T-cell (primary cell): ENCODE measurements at places on chromosomes 5 and 9. TPM values are rescaled to one million over a fixed set of nuclear protein-coding genes. Genes with fewer than 3 reads are reported as not detected.

- DNase-seq = no peak
- no peaks in the 10 kb centered on the region for H3K4me1 ChIP-seq
- no peaks in the 10 kb centered on the region for H3K27me3 ChIP-seq
- H3K4me3 ChIP-seq = no peak overlapping the region
- no peak overlapping the region for H3K27ac ChIP-seq
- H3K36me3 ChIP-seq = no peaks in the 10 kb centered on the region
Observed at GRCh38 chr5:10455277-10455670, 13.6 kb downstream of the ROPN1L start.

DNA sequence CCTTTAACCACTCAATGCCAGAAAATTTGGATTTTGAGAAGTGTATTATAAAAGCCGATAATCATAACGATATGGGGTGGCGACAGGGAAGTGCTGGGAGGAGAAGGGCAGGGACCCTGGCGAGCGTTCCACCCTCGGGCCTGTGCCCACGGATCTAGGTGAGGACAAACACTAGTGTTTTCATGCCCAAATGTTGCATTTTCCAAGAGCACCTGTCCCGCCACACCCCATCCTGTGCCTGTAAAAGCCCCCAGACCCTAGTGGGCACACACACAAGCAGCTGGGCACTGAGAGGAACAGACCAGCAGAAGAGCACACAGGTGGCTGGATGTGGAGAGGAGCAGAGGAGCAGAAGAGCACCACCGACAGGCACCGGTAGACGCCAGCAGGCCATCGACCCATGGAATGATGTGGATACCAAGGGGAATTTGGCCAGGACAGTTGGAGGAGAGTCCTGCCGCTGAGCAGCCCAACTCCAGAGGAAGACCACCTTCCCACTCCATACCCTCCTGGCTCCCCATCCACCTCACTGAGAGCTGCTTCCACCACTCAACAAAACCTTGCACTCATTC is 315.0 kb downstream of the EDIL3 start:
- no peaks in the 10 kb centered on the region for H3K4me1 ChIP-seq
- no peak overlapping the region for H3K4me3 ChIP-seq
- no peaks in the 10 kb centered on the region for H3K36me3 ChIP-seq
- no peak for DNase-seq

DNA sequence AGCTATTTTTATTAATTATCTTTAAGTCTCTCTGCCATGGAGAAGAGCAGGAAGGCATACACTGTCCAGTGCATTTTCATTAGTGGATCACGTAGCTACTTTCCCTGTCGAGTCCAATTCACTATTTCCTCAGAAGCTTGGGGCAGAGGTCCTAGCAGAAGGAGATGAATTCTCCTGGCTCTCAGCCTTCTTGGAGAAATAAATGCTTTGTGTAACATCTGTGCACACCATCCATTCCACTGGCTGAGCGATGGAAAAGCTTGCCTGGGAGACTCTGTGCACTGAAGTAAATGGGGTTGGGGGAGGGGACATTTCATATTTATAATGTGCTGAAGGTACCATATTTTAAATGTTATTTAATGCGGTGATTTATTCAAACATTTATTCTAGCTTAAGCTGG is 23.4 kb downstream of the PROP1 start:
- no peak overlapping the region for H3K4me3 ChIP-seq
- DNase-seq = no peak
- H3K36me3 ChIP-seq = no peaks in the 10 kb centered on the region
- H3K27ac ChIP-seq = no peak overlapping the region
- H3K4me1 ChIP-seq = no peaks in the 10 kb centered on the region
- peaks cover 4% of the 10 kb centered on the region for H3K27me3 ChIP-seq

DNA sequence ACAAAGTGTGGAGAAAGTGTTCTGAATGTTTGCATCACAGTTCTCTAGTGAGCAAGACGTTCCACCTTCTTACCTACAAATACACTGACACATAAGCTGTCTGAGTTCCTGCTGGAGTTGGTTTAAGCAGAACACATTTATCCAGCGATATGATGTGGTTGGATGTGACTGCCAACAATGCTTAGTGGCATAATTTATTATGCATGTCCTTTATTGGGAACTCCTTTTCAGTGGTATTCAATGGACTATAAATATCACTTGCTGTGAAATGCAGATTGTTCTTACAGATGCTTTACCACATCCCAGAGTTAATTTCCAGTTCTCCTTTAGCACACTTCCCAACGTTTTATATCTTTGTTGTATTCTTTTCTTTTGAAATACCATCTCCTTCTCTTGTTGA is 222.2 kb downstream of the LURAP1L start:
- no peaks in the 10 kb centered on the region for H3K27me3 ChIP-seq
- H3K27ac ChIP-seq = no peak overlapping the region
- no peaks in the 10 kb centered on the region for H3K4me1 ChIP-seq
- H3K36me3 ChIP-seq = no peaks in the 10 kb centered on the region
- no peak overlapping the region for H3K4me3 ChIP-seq

- no peaks in the 10 kb centered on the region for H3K36me3 ChIP-seq
- no peak overlapping the region for H3K27ac ChIP-seq
- H3K4me3 ChIP-seq = no peak overlapping the region
- no peaks in the 10 kb centered on the region for H3K4me1 ChIP-seq
Observed at GRCh38 chr5:95163079-95163478, 121.8 kb downstream of the MCTP1 start.

DNA sequence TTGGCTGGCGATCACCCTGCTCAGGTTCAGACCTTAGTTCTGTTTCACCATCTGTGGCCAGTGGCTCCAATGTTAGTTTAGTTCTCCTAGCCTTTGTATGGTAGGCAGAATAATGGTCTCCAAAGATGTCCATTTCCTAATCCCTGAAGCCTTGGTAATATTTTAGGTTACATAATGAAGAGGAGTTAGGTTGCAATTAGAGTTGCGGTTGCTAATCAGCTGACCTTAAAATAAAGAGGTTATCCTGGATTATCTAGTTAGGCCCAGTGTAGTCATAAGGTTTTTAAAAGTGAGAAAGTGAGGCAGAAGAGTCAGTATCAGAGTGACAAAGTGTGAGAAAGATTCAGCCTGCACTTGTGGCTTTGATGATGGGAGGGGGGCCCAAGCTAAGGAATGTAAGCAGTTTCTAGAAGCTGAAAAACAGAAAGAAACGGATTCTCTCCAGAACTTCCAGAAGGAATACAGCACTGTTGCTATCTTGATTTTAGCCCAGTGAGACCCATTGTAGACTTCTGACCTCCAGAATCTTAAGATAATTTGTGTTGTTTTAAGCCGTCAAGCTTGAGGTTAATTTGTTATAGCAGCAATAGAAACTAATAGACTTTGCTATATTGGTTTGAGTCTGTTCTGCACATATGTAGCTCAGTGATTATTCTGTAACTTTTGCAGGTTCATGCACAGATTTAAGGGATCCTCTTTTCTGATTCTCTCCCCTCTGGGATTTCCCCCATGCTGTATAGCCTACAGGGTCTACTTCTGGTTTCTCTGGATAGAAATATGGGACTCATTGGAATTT is 21.6 kb downstream of the LNPEP start:
- peak overlapping the region; percentile 47 for H3K27ac ChIP-seq
- no peak overlapping the region for H3K4me3 ChIP-seq
- H3K36me3 ChIP-seq = no peaks in the 10 kb centered on the region
- no peak for DNase-seq

DNA sequence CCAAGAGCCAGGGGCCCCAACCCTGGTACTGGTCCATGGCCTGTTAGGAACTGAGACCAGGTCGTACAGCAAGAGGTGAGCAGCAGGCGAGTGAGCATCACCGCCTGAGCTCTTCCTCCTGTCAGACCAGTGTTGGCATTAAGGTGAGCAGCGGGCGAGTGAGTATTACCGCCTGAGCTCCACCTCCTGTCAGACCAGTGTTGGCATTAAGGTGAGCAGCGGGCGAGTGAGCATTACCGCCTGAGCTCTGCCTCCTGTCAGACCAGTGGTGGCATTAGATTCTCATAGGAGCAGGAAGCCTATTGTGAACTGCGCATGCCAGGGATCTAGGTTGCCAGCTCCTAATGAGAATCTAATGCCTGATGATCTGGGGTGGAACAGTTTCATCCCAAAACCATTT is 31.0 kb upstream of the UBE2QL1 start:
- peaks cover 7% of the 10 kb centered on the region for H3K27me3 ChIP-seq
- DNase-seq = no peak
- no peak overlapping the region for H3K4me3 ChIP-seq
- no peaks in the 10 kb centered on the region for H3K4me1 ChIP-seq

GRCh38 chr5:9613360-9613759 is 16.8 kb downstream of the TAS2R1 start:
- DNase-seq = no peak
- no peak overlapping the region for H3K27ac ChIP-seq
- H3K4me3 ChIP-seq = no peak overlapping the region
- no peaks in the 10 kb centered on the region for H3K4me1 ChIP-seq
- H3K36me3 ChIP-seq = no peaks in the 10 kb centered on the region
- H3K27me3 ChIP-seq = no peaks in the 10 kb centered on the region

- H3K27me3 ChIP-seq = peaks cover 4% of the 10 kb centered on the region
- H3K4me1 ChIP-seq = no peaks in the 10 kb centered on the region
- H3K4me3 ChIP-seq = no peak overlapping the region
- no peak overlapping the region for H3K27ac ChIP-seq
- H3K36me3 ChIP-seq = no peaks in the 10 kb centered on the region
- no peak for DNase-seq
Observed at GRCh38 chr9:99335280-99335679, 113.2 kb downstream of the SEC61B start.

DNA sequence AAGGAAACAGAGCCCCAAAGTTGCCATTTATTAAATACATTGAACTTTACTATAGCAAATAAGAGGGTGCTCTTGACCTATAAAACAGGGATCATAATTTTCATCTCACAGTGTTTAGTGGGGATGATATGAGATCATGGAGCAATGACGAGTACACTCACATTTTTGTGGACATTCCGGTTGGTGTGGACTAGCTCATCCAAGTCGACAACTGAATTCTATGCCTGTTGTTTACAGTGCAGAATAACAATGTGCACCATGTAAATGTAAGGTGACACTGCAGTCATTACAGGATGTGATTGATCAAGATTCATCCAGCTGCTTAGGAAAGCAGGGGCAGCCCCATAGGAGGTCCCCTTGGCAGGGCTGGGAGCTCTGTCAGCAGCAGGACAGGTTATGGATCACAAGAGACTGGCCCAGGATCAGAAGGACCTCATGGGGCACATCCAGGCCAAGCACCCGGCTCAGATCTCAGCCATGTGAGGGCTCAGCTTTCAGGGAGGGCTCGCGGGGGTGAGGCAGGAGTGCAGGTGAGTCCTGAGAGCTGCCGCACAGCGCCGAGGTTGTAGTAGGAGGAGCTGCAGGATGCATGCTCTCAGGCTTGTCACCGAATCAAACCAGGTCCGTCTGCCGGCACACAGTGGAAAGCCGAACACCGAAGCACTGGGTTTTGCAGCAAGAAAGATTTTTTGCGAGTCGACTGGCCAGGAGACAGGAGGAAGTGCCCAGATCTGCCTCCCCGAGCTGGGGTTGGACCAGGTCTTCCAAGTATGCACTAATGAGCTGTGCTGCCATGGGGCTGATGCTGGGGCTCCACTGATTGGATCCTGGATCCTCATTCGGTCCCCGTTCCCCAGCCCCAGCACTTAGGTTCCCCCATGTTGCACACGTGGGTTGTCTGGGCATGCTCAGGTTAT is 28.2 kb downstream of the MRPL36 start:
- H3K27ac ChIP-seq = no peak overlapping the region
- no peak overlapping the region for H3K4me3 ChIP-seq
- H3K27me3 ChIP-seq = peaks cover 35% of the 10 kb centered on the region
- DNase-seq = no peak
- H3K4me1 ChIP-seq = no peaks in the 10 kb centered on the region

- H3K4me3 ChIP-seq = no peak overlapping the region
- no peaks in the 10 kb centered on the region for H3K27me3 ChIP-seq
- H3K4me1 ChIP-seq = no peaks in the 10 kb centered on the region
- DNase-seq = no peak
Observed at GRCh38 chr9:90070931-90071660, 466.3 kb downstream of the GADD45G start.

CCDC187 gene
- 0.09 TPM for total RNA-seq

SPINK7 gene
- not detected for total RNA-seq

SVEP1 gene
- total RNA-seq = not detected
